ENCODE measurements at places on chromosomes 12 and 14. TPM values are rescaled to one million over a fixed set of nuclear protein-coding genes. Genes with fewer than 3 reads are reported as not detected.

SLC5A8 gene
- total RNA-seq = not detected

APOF gene
- total RNA-seq = not detected

VWF gene
- 531 TPM for total RNA-seq

BATF gene
- not detected for total RNA-seq

GLT1D1 gene
- total RNA-seq = not detected

RNF34 gene
- 58.5 TPM for total RNA-seq

GPATCH2L gene
- total RNA-seq = 44.8 TPM

SPIC gene
- total RNA-seq = not detected

GLRX5 gene
- total RNA-seq = 63.4 TPM

SLC16A7 gene
- total RNA-seq = 7.4 TPM

CLEC4C gene
- total RNA-seq = not detected

TMEM132D gene
- not detected for total RNA-seq

RNASE7 gene
- not detected for total RNA-seq

LUM gene
- total RNA-seq = 2.3 TPM

CEBPE gene
- total RNA-seq = not detected

PTPRO gene
- total RNA-seq = not detected

NDRG2 gene
- total RNA-seq = not detected

CD9 gene
- 973 TPM for total RNA-seq

VSIG10 gene
- total RNA-seq = 20.5 TPM

ACOT2 gene
- total RNA-seq = 7.8 TPM

PDZRN4 gene
- not detected for total RNA-seq

ARF3 gene
- 42.2 TPM for total RNA-seq

SRRM4 gene
- not detected for total RNA-seq

TNS2 gene
- total RNA-seq = 30.9 TPM

OR4K2 gene
- not detected for total RNA-seq

ZFC3H1 gene
- 20.5 TPM for total RNA-seq

CYP46A1 gene
- total RNA-seq = under 0.01 TPM

TTC8 gene
- 10.7 TPM for total RNA-seq

CPNE6 gene
- not detected for total RNA-seq

IFNG-AS1 gene
- total RNA-seq = not detected

SOAT2 gene
- total RNA-seq = not detected

MIS18BP1 gene
- total RNA-seq = 36.4 TPM

C12orf54 gene
- total RNA-seq = not detected

SPX gene
- total RNA-seq = not detected

LRP1-AS gene
- total RNA-seq = not detected

AQP5 gene
- total RNA-seq = 3.2 TPM

SOX5 gene
- total RNA-seq = 0.30 TPM

OR2AP1 gene
- not detected for total RNA-seq

OTOGL gene
- 1.8 TPM for total RNA-seq

TPH2 gene
- total RNA-seq = not detected

TSPAN11 gene
- not detected for total RNA-seq

HOXC6 gene
- total RNA-seq = not detected

LRTM2 gene
- total RNA-seq = not detected

All from epithelial cell of umbilical artery (primary cell).